ENCODE measurements at places on chromosomes 2 and 18.

DNA sequence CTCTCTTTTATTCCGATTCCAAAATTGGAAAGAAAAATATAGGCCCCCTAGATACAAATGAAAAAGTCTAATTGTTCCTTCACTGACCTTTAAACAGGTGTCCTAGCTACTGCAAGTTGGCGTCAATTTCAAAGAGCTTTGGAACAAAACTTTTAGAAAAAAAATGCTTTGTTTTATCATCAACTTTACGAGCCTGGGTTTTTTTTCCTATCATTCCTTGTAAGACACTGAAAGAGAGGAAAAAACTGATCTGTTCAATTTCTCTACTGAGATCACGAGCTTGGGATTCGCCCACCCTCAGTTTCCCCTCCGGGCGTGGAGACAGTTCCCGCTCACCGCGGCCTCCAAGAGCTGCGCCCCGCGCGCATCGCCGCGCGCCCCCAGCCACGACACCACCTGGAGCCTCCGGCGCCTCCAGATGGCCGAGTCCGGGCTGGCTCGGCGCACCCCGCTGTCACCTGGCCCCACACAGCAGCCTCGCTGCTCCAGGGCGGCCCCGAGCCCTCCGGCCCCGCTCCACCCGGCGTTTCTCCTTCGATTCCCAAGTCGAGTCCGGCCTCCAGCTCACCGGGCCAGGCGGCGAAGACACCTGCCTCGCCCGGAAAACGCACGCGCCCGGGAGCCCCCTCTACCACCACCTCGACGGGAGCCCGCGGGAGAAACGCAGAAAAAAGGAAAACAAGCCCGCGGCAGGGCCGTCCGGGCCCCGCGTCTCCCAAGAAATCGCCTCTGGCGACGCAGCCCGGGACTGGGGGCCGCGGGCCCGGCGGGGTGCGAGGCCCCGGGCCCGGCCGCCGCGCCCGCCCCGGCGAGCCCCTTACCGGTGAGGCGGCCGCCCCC, 656 bp downstream of the TBC1D8 start:
- peak; percentile 67 for DNase-seq

DNA sequence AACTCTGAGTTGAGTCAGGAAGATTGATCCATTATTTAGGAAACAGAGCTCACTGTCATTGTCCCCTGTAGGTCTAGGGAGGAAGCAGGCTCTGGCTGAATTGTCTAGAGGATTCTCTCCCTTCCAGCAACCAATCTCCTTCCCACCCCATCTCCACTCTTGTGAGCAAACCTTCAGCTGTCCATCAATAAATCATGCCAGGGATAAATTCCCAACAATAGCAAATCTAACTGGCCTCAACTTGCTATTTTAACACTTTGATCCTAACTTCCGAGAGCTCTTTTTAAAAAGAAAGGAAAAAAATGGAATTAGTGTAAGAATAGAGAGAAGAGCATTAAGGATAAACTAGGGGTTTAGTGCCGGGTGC, 53.5 kb downstream of the ATP8B1 start:
- no peak for DNase-seq

DNA sequence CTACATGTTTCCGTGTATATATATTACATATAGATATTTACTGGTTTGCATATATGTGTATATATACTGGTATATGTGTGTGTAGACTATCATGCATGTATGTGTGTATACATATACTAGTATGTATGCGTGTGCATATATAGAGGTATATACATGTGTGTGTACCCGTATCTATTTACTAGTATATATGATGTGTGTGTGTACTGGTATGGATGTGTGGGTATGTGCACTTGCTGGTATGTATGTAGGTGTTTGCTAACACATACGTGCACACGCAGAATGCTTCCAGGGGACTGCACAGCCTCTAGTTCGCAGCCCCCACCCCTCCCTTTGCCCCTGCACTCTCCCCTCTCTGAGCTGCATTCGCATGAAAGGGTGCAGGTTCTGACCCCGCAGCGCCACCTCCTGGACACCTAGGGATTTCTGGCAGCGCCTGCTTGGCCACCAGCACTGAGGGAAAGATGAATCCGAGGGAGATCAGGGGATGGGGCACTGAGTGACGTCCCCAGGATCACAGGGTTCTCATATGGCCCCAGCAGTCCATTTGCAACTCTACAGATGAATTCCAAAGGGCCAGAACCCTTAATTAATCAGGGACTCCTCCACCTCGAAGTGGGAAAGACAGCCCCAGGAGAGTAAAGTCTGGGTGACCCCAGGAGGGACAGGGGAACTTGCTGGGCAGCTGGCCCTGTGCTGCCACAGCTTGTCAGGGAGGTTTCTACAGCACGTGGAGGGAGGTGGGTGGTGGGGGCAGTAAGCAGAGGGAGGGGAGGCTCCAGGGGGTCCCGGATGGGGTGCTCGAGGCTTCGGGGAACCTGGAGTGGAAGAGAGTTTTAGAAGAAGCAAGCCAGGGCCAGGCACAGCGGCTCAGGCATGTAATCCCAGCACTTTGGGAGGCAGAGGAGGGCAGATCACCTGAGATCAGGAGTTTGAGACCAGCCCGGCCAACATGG, 66.8 kb upstream of the ASAP2 start:
- peak; percentile 57 for DNase-seq

DNA sequence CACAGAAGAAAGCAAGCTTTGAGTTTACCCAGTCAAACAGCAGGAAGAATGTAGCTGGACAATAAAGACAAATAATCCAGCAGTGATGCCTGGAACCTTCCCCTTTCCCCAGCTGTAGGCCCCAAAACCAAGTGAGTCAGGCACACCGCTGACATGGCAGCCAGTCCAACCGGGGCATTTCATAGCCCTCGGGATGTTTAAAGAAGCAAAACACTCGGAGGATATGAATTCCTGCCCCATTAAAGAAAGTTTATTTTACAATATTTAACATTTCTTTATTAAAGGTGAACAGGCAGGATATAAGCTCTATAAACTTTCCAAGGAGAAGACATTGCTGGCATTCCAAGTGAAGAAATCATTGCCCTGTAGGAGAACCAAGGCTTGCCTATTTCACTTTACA, 507.6 kb upstream of the TNP1 start:
- no peak for DNase-seq

DNA sequence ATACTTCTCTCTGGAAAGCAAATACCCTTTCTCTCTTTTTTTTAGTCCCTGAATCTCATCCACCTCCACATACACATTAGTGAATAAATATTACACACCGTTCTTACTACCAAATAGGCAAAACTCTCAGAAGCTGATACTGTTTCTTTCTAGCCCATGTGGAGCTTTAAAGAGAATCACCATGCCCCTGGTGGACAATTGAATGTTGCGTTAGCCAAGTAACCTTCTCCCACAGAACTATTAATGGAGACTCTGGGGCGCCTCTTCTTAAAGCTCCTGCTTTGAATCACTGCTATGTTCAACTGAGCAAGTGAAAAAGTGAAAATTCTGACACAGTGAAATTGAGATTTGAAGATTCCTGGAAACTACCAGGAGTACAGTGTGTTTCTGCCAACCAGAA, 522.8 kb upstream of the CDH7 start:
- DNase-seq: no peak

All from G401 (cell line).